ENCODE measurements at places on chromosomes 4 and X. TPM values are rescaled to one million over a fixed set of nuclear protein-coding genes. Genes with fewer than 3 reads are reported as not detected.

The RGN gene
- polyA plus RNA-seq: 35.0 TPM

The FRAS1 gene
- polyA plus RNA-seq: 65.5 TPM

The GLA gene
- polyA plus RNA-seq: 32.4 TPM

The PRRG3 gene
- 5.3 TPM for polyA plus RNA-seq

GRCh38 chrX:65610040-65610439 is 57.4 kb upstream of the MSN start:
- no peak for DNase-seq

- DNase-seq: no peak
These were observed 22.3 kb downstream of the RAP1GDS1 start for GRCh38 chr4:98283219-98284189.

- no peak for DNase-seq
These were observed 1.1 kb downstream of the ZFP42 start for GRCh38 chr4:187996502-187997177.
